ENCODE measurements at places on chromosomes 11 and 22. TPM values are rescaled to one million over a fixed set of nuclear protein-coding genes. Genes with fewer than 3 reads are reported as not detected.

Gene HSPA8
- 1,178 TPM for total RNA-seq

Gene AHNAK
- total RNA-seq = 302 TPM

Gene OR10A2
- not detected for total RNA-seq

Gene WBP2NL
- total RNA-seq = not detected

Gene PRDM11
- 13.6 TPM for total RNA-seq

Gene DLAT
- total RNA-seq = 43.8 TPM

DNA sequence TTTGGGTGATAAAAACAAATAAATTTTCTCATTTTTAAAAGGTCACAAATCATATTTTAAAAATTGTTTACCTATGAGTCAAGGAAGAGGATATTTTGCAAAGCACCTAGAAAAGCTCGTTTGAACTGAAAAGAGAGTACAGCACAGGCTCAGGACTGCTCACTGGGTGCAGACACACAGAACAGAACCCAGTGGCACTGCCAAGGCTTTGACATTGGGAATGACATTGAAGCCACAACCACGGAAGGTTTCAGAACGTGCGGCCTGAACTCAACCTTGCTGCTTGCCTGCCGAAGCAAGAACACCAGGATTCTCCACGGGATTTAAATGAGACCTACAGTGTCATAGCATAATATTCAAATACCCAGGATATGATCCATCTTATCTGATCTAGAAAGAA is 597.1 kb upstream of the B3GAT1 start:
- H3K36me3 ChIP-seq = no peaks in the 10 kb centered on the region
- H3K4me1 ChIP-seq = peaks cover 20% of the 10 kb centered on the region
- H3K27me3 ChIP-seq = peaks cover 7% of the 10 kb centered on the region
- no peak overlapping the region for H3K4me3 ChIP-seq

- no peak overlapping the region for H3K27ac ChIP-seq
- no peak for DNase-seq
- no peaks in the 10 kb centered on the region for H3K36me3 ChIP-seq
These were observed 189.6 kb downstream of the ADAMTS15 start for GRCh38 chr11:130638033-130638432.

DNA sequence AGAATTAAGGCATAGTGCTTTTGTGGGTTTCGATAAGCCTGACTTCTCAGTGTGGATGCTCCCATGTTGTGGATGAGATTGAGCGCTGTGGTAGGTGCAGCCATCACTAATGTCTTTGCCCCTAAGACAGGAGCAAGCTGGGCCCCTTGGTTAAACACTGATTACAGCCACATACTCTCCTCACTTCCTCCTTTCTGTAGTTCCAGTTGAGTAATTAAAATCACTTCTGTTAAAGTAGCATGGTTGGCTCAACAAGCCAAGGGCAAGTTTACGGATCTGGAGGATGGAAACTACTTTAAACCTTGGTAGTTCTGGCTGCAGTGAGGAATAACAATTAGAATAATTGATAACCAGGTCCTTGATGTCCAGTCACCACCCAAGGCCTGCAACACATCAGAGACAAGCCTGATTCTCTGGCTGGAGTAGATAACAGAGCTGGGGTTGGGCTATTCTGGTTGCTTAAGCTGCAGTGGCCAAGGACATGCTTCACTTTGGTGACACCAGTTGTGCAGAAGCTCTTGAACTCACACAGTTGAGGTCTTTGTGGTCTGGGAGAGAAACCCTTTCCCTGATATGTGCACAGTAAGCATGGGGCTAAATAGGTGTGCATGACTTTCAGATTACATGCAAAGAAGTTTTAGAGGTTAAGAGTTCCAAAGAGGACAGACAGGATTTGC is 81.3 kb downstream of the KIRREL3 start:
- H3K27me3 ChIP-seq = peaks cover 3% of the 10 kb centered on the region
- no peaks in the 10 kb centered on the region for H3K36me3 ChIP-seq
- no peak overlapping the region for H3K4me3 ChIP-seq
- H3K27ac ChIP-seq = no peak overlapping the region

DNA sequence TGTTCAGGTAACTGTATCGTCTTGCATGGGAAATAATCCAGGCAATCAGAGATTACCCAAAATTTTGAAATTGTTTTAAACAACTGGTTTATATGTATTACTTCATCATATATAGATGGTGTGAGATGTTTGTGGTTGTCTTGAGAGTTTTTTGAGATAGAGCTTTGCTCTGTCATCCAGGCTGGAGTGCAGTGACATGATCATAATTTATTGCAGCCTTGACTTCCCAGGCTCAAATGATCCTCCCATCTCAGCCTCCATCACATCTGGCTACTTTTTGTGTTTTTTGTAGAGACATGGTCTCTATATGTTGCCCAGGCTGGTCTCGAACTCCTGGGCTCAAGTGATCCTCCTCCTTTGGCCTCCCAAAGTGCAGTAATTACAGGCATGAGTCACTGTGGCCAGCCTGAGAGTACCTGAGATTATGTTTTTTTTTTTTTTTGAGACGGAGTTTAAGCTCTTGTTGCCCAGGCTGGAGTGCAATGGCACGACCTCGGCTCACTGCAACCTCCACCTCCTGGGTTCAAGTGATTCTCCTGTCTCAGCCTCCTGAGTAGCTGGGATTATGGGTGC is 11.5 kb downstream of the CTNND1 start:
- H3K27ac ChIP-seq = peak overlapping the region; percentile 88
- H3K27me3 ChIP-seq = no peaks in the 10 kb centered on the region
- peaks cover 63% of the 10 kb centered on the region for H3K4me1 ChIP-seq
- DNase-seq = no peak

DNA sequence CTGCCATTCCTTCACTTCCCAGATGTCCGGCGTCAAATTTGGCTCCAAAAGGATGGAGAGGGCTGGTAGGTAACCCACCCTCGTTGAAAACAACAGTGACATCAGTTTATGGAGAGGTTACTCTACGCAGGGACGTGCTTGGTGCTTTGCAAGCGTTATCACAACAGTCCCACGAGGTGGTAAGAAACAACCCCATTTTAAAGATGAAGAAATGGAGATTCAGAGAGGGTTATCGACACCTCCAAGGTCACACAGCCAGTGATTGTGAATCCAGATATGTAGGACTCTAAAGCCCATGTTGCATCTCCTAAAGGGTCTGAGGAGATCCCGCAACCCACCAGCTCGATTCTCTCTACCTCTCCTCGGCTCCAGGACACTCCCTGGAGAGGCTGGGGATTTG is 773 bp downstream of the MIAT start:
- H3K36me3 ChIP-seq = no peaks in the 10 kb centered on the region
- peaks cover 77% of the 10 kb centered on the region for H3K27me3 ChIP-seq
- no peak overlapping the region for H3K27ac ChIP-seq
- DNase-seq = no peak
- peak overlapping the region; percentile 74 for H3K4me3 ChIP-seq

DNA sequence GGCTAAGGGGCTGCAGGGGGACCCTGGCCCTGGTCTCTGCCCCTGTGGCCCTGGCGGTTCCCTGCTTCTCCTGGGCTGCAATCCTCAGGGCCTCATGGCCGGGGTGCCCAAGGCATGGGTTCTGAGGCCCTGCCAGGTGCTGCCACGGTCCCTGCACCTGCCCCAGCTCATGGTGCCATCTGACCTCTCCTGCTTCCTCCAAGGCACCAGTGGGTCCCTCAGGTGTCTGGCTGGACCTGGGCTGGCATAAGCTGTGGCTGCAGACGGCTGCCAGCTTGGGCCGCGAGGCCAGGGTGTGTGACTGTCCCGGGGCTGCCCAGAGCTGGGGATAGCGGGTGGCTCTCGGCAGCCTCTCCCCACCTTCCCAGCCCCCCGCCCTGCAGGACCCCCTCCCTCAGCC is 2.0 kb downstream of the INS start:
- H3K27ac ChIP-seq = no peak overlapping the region
- no peak for DNase-seq
- no peaks in the 10 kb centered on the region for H3K4me1 ChIP-seq
- no peaks in the 10 kb centered on the region for H3K36me3 ChIP-seq
- no peaks in the 10 kb centered on the region for H3K27me3 ChIP-seq

DNA sequence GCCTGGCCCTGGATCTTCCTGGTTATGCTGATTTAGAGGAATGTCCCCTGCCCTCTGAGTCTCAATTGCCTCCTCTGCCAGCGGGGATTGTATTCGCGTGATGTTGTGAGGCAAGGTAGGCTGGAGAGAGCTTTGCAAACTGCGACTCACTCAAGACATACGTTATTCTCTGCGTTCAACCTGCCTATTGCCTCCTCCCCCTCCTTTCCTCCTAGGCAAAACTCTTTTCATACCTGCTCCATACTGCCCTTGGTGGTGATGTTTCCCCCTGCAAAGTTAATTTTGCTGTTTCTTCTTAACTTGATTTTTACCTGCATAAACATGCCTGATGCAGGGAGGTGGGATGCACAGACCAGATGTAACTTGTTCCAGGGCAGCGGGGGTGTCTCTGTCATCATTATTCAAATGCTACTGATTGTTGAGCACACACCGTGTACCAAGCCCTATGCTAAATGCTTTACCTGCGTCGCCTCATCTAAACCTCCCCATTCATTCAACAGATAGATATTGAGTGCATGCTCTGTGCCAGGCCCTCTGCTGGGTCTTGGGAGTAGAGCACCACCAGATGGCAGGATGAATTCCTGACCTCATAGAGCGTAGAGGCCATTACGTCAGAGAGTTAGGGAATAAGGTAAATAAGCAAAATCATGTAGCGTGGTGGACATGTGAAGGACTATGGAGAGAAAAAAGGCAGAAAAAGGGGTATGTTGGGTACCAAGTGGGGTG is 29.0 kb downstream of the SGSM1 start:
- DNase-seq = no peak
- H3K4me1 ChIP-seq = peaks cover 8% of the 10 kb centered on the region
- H3K4me3 ChIP-seq = no peak overlapping the region
- H3K27ac ChIP-seq = peak overlapping the region; percentile 32
